ENCODE measurements at places on chromosomes 3 and 15.

GRCh38 chr3:190970560-190970959, 108.1 kb upstream of the GMNC start:
- DNase-seq: no peak

DNA sequence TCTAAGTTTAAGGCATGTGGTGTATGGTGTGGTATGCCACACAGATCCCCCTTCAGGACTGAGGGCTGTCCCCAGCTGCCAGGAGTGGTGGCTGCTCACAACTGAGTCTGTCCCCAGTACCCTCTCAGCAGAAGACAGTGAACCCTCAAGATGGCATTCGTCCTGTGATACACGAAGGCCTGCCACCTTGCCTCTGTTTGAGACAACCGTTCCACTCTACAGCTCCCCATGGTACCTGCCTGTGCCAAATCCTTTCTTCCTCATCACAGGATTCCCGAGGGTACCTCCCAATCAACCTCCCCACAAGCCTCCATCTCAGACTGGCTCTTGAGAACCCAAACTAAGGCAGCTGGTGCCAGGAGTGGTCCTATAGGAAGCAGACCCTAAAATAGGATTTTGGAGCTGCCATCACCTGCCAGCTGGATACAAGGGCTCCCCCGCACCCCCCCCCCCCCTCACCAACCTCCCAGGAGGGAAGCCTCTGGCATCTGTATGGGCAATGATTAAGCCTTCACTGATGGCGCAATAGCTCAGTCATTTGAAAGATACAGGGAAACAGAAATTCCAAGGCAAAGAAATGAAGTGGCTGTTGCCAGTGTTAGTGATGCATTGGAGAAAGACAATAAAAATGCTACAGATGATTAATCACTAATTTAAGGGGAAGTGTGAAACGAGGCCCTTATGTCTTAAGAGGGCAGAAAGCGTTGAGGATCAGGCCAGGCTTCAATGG, 230.0 kb upstream of the LYSMD4 start:
- DNase-seq: no peak

- no peak for DNase-seq
Observed at GRCh38 chr15:89419370-89419984, 76.9 kb downstream of the RHCG start.

GRCh38 chr3:78115983-78116382, 1076.1 kb downstream of the ROBO2 start:
- no peak for DNase-seq

DNA sequence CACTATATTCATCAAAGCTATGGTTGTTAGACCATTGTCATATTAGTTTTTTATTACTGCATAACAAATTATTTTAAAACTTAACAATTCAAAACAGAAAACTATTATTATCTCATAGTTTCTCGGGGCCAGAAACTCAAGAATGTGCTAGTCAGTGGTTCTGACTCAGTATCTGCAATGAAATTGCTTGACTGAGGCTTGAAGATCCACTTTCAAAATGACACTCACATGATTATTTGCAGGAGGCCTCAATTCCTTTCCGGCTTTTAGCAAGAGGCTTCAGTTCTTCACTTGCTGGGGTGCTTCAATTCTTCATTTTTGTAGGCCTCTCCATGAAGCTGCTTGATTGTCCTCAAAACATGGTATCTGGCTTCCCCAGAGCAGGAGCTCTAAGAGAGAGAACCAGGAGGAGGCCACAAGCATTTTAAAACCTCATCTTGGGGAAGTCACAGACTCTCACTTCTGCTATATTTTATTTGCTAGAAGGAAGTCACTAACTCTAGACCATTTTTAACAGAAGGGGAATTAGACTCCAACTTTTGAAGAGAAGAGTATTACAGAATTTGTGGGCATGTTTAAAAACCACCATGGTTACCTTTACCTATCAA, 383.7 kb downstream of the MFSD1 start:
- DNase-seq: no peak

DNA sequence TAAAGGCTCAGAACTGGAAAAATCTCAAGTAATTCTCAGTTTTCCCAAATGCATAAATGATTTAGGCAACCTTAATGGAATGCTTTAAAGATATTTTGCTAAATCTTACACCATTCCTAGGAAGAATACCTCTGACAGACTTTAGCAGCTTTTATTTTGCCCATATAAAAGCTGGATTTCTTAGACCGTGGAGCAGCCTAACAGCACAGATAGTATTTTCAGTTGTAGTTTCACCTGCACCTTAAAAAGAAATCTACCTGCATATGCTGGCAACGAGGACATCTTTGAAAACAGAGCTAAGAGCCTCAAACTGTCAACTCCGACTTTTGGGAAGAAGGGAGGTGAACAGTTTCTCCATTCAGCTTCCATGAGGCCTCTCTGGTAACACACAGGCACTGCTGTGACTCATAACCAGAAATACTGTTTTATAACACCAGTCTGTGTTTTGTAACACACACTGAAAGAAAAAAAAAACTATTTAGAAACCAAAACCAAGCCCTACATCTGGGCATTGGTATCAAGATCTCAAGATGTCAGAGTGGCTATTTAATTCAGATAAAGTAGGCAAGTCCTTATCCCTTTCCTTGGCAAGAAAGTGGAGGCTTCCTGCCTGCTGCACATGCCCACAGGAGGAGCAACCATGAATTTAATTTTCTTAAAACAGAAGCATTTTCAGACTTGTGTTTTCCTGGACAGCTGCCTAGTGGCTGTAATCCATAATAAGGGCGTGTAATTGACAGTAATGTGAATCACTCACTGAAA, 181.5 kb upstream of the ICE2 start:
- DNase-seq: peak; percentile 42

DNA sequence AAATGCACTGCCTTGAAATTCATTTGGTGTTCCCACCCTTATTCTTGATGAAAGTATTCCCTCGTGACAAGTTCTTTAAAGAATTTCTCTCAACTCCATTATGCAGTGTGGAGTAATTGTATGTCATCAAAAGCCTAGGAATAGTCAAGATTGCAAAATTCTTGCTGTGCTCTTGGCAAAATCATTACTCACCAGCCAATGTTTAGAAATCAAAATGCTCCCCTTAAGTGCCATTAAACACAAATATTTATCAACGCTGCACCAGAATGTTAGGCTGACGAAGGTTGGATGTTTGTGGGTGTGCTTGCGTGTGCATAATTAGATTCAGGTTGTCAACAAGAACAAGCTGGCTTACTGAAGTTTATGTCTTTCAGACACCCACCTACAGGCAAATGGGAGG, 40.5 kb downstream of the SST start:
- no peak for DNase-seq

- no peak for DNase-seq
Observed at GRCh38 chr3:130997289-130997688, 29.3 kb downstream of the ASTE1 start.

GRCh38 chr3:2774481-2775249, 335.5 kb downstream of the IL5RA start:
- DNase-seq: no peak

DNA sequence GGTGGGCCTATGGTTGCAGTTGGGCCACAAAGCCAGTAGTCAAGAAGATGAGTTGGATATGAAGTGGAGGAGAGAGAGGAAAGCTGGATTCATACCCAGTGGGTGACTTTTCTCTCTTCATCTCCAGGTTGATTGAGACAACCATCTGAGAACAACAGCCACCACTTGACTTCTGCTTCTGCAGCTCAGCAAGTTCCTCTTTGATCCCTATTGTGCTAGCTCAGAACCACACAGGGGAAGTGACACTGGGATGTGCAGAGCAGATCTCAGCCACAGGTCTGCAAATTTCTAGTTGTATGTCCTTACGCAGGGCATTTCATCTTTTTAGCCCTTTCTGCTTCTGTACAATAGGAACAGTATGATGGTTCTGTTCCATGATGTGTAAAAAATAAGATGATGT, 459.2 kb upstream of the ARRDC4 start:
- no peak for DNase-seq

GRCh38 chr15:50144341-50145120, 25.5 kb upstream of the ATP8B4 start:
- no peak for DNase-seq

- no peak for DNase-seq
Observed at GRCh38 chr3:40382617-40382979, 4.4 kb upstream of the ENTPD3 start.

- no peak for DNase-seq
Observed at GRCh38 chr3:133447750-133448477, 48.1 kb downstream of the BFSP2 start.

DNA sequence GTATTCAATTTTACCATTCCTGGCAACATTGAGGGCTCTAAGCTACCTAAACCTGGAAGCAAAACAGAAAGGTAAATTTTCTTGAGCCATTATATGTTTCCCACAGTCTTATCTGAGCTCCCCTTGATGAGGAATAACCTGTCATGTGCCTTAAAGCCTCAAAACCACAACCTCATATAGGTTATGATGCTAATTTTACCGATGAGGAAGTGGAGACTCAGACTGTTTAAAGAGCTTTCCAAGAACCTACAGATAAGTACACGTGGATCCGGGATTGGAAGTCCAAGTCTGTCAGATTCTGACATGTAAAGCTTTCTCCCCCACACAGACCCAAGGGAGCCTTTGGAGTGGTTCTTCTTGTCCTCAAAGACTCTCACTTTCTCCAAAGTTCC, 140.5 kb downstream of the SEMA6D start:
- no peak for DNase-seq
